ENCODE measurements at places on chromosomes 11 and 22.

DNA sequence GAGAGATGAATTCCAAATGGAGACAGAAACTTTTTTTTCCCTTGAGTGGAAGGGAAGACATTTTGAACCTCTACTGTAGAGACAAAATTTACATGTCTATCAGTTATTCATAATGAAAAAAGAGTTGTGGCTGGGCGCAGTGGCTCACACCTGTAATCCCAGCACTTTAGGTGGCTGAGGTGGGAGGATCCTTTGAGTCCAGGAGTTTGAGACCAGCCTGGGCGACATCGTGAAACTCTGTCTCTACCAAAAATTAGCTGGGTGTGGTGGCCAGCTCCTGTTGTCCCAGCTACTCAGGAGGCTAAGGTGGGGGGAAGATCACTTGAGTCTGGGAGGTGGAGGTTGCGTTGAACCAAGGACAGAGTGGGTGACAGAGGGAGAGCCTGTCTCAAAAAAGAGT is 4.1 kb downstream of the EED start:
- peaks cover 25% of the 10 kb centered on the region for H3K36me3 ChIP-seq
- peak overlapping the region; percentile 74 for H3K27ac ChIP-seq
- DNase-seq: peak; percentile 42
- H3K27me3 ChIP-seq: no peaks in the 10 kb centered on the region

GRCh38 chr11:129709801-129710398 is 105.7 kb upstream of the TMEM45B start:
- no peak overlapping the region for H3K27ac ChIP-seq
- H3K4me1 ChIP-seq: no peaks in the 10 kb centered on the region
- H3K4me3 ChIP-seq: no peak overlapping the region

DNA sequence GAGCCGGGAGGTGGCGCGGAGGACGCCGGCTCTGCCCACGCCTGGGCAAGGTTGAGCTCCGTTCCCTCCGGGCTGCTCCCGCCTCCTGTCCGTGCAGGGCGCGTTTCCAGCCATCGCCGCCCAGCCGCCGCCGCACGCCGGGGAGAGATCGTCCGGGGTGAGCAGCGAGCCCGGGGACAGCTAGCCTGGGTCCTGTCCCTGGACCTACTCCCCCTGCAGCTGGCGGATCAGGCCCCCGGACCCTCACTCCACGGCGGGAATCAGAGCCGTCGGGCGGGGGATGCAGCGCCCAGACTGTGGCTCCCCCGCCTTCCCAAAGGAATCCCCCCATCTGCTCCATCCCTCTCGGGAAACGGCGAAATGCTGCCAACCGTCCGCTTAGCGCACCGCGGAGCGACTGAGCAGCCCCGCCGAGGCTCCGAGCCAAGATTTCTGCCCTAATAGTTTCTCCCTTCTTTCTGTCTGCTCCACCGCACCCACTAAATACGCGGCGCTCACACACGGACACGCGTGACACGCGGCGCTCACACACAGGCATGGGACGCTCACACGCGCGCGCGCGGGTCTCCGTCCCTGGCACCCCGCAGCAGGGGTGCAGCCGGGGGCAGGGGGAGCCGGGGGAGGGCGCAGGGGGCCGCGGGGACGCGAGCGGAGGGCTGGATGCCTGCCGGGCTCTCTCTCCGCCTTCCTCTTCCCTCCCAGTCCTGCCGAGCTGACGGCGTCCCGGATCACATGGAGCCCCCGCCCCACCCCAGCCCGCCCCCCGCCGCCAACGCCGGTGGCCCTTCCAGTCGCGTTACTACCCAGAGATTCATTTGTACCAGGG is at the start of gene KCNJ5:
Gene KCNJ5 (plus strand): TSS at position 814 of the 826 bp plus-strand sequence. CDS start 19,918 bp downstream, outside the sequence.
- H3K4me1 ChIP-seq: peaks cover 19% of the 10 kb centered on the region
- no peaks in the 10 kb centered on the region for H3K36me3 ChIP-seq
- H3K27ac ChIP-seq: no peak within 1 kb of the TSS
- H3K27me3 ChIP-seq: peaks cover 74% of the 10 kb centered on the region

- H3K27me3 ChIP-seq: no peaks in the 10 kb centered on the region
- H3K36me3 ChIP-seq: no peaks in the 10 kb centered on the region
- H3K4me1 ChIP-seq: no peaks in the 10 kb centered on the region
- no peak overlapping the region for H3K4me3 ChIP-seq
These were observed 53.2 kb downstream of the RPUSD4 start for GRCh38 chr11:126158054-126158791.

GRCh38 chr22:49879871-49880270 is 26.2 kb downstream of the ZBED4 start:
- no peaks in the 10 kb centered on the region for H3K27me3 ChIP-seq
- no peak for DNase-seq
- H3K4me3 ChIP-seq: peak overlapping the region; percentile 58
